ENCODE measurements at places on chromosomes 6 and 20. TPM values are rescaled to one million over a fixed set of nuclear protein-coding genes. Genes with fewer than 3 reads are reported as not detected.

GRCh38 chr6:5580736-5581581 lies 319.6 kb downstream of the FARS2 start:
- DNase-seq = no peak

The CD83 gene
- total RNA-seq = 2.3 TPM

GRCh38 chr6:155273431-155273830 lies 9.6 kb downstream of the CLDN20 start:
- no peak for DNase-seq

The GRIK2 gene
- 5.0 TPM for total RNA-seq

GRCh38 chr6:105746509-105746908 lies 339.6 kb upstream of the PRDM1 start:
- DNase-seq = no peak

GRCh38 chr6:8177721-8178120 lies 75.4 kb upstream of the EEF1E1 start:
- DNase-seq = no peak

GRCh38 chr20:62460678-62461077 lies 15.1 kb downstream of the GATA5 start:
- DNase-seq = no peak

DNA sequence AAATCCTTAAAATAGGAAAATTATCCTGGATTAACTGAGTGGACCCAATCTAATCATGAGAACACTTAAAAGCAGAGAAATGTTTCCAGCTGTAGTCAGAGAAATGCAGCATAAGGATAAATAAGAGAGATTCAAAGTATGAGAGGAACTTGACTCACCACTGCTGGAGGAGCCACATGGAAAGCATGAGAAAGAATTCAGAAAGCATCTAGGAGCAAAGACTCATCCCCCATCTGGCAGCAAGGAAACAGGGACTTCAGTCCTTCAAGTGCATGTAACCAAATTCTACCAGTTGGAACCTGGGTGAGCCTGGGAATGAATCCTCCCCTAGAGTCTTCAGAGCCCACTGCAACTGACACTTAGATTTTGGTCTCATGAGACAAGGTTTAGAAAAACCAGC lies 33.7 kb downstream of the RNF146 start:
- DNase-seq = no peak

The KHDC1L gene
- total RNA-seq = not detected

- no peak for DNase-seq
Observed at GRCh38 chr6:74248966-74249365, 553.0 kb downstream of the CD109 start.

GRCh38 chr20:20393207-20394120 lies 25.6 kb downstream of the INSM1 start:
- no peak for DNase-seq

GRCh38 chr20:1734269-1734858 lies 76.8 kb upstream of the SIRPG start:
- DNase-seq = no peak

GRCh38 chr6:6583836-6584235 lies 4.7 kb upstream of the LY86 start:
- no peak for DNase-seq

The TAGAP gene
- 1.6 TPM for total RNA-seq

DNA sequence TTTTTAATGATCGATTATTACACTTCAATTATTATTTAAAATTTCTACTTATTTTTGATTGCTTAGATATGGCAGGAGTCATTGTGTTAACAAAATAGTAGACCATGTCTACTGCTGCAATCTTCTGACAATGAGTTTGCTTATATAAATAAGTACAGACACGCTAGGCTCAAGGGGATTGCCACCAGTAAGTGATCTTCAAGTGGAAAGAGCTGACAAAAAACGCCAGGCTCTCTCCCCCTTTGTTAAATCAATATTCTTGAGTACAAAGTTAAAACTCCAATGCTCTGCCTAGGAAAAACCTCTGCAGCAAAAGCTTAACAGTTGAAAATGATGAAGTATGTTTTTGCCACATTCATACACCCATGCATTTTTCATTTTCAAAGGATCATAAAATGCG lies 738.1 kb downstream of the HDGFL1 start:
- DNase-seq = no peak

GRCh38 chr6:132715204-132715603 lies 1.3 kb upstream of the VNN1 start:
- peak; percentile 42 for DNase-seq

DNA sequence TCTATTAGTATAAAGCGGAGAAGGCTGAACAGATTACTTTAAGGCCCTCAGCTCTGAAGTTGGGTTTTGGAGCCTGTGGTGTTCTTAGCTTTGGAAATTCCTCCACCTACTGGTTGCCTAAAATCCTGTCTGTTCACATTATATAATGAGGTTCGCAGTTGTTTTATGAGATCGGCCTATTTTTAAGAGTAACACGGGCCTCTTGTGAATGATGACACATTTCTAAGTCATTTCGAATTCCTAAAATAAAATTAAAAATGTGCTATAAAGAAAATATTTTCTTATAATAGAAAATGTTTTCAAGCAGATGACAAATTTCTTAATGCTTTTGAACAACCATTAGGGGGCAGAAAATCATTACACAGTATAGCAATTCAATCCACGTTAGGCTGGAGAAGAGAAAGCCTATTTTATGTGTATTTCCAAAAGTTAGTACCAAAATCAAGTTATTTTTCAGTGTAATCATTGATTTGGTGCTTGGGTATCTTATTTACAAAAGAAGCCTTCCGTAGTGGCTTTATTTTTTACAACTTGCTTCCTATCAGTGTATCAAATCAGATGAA lies 15.8 kb upstream of the FAM8A1 start:
- no peak for DNase-seq

The CCR6 gene
- not detected for total RNA-seq
